H54 (cell line): ENCODE measurements at places on chromosomes 12 and 14.

- no peak for DNase-seq
Measured at GRCh38 chr14:68404652-68405183, 388.1 kb downstream of the ZFP36L1 start.

- no peak for DNase-seq
Measured at GRCh38 chr12:67669217-67669933, 20.8 kb downstream of the DYRK2 start.

DNA sequence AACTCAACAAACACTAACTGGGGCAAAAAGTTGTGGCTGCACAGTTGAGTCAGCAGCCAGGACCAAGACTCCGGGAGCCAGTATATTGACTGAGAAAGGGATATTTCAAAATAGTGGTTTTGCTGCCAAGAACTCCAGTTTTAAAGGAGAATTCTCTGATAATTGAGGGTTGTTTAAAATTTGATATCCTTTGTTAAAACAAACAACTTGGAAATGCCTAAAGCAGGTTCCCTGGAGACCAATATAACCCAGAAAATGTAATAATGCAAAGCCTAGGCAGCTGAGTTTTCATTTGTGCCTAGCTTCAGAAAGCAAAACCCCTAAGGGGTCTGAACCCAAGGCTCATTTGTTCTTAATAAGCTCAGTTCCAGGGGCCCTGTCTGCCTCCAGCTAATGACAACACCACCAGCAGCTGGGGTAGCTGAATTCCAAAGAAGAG, 311.7 kb upstream of the CCDC196 start:
- no peak for DNase-seq

DNA sequence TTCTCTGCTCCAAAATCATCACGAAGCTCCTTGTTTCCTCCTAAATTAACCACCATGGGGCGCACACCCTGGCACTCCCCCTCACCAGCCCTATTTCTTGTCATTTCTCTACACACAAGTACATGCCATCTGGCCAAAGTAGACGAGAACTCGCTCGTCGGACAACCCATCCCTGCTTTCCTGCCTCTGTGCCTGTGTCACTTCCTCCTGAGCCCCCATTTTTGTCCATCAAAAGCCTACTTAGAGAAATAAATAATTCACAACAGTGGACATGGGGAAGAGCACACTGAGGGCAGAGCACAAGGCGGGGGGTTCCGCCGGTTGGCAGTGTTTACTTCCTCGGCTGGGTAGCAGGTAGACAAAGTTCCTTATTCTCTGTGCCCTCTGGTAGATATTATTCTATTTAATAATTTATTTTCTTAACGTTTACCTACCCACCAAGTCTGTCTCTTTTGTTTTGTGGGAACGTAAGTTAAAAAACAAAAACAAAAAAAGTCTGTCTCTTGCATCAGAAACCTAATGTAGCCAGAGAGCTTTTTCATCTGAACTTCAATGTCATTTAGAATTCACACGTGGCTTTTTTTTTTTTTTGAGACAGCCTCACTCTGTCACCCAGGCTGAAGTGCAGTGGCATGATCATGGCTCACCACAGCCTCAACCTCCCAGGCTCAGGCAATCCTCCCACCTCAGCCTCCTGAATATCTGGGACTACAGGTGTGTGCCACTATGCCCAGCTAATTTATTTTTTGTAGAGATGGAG, 6.0 kb downstream of the VPS37B start:
- DNase-seq = no peak

GRCh38 chr12:92495108-92495507, 207.7 kb upstream of the PLEKHG7 start:
- DNase-seq = no peak

- DNase-seq = no peak
Measured at GRCh38 chr12:96134200-96134599, 60.0 kb upstream of the ELK3 start.

GRCh38 chr14:105064721-105065143, 498 bp downstream of the GPR132 start:
- peak; percentile 71 for DNase-seq

- no peak for DNase-seq
Measured at GRCh38 chr12:19760611-19761010, 321.3 kb downstream of the AEBP2 start.

DNA sequence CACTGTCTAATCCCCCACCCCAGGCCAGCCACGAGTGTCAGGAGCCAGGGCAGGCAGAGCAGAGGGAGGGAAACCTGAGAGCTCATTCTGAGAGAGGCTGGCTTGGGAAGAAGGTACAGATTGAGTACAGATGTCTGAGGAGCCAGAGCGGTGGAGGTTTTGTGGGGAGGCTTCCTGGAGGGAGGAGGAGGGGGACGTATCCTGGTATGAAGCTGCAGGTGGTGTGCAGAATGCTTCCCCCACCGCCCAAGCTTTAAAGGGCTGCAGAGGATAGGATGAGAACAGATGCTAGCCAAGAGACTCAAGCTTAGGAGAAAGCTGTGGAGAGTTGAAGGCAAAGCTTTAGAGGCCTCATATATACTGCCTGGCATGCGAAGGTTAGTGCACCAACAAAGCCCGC, 3.2 kb upstream of the TAMALIN start:
- DNase-seq = no peak

- DNase-seq = no peak
Measured at GRCh38 chr14:59091976-59092375, 96.5 kb upstream of the DAAM1 start.

GRCh38 chr12:66280561-66280960, 21.7 kb upstream of the HELB start:
- no peak for DNase-seq

GRCh38 chr14:81141426-81141825, 79.3 kb downstream of the GTF2A1 start:
- no peak for DNase-seq

GRCh38 chr14:99809859-99810558, 16.8 kb downstream of the EML1 start:
- no peak for DNase-seq

DNA sequence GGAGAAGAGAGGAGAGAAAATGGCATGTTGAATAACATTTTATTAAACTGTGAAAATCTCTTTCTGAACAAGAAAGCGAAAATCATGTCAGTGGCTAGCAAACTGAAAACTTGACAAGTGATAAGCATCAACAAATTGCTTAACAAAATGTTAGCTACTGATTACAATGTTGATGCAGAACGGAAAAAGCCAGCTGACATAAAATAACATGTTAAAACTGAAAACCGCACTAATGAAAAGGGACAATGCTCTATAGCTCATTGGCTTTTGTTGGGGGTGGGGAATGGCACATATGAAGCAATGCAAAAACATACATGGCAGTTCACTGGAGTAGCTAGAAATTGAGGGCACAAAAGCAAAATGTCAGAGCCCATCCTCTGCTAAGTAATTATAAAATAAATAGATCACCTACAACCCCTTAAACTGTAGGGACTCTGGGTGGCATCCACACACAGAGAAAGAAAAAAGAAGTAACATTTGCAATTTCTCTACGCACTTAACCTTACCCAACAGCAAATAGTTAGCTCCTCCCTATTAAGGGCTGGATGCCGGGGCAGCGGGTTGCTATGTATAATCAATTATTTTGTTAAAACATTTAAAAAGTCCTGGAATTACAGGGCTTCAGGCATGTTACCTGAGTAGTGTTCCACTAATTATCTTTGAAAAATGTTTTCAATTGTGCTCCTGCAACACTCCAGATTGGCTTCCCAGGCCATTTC, 129.2 kb upstream of the USP15 start:
- DNase-seq = no peak

- no peak for DNase-seq
Measured at GRCh38 chr12:91926848-91927247, 218.8 kb downstream of the BTG1 start.

DNA sequence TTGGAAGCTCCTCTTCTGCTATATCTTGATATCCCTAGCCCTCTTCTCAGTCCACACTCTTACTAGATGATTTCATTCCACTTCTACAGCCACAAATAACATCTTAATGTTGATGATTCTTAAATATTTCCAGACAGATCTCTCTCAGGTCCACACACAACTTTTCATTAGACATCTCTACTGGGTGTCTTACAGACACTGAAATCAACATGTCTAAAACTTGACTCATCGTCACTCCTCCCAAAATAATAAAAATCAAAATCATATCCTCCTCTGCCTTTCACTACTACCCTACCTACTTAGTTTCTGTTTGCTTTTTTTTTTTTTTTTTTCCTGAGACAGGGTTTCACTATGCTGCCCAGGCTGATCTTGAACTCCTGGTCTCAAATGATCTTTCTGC, 11.9 kb downstream of the PRDM4 start:
- peak; percentile 25 for DNase-seq

DNA sequence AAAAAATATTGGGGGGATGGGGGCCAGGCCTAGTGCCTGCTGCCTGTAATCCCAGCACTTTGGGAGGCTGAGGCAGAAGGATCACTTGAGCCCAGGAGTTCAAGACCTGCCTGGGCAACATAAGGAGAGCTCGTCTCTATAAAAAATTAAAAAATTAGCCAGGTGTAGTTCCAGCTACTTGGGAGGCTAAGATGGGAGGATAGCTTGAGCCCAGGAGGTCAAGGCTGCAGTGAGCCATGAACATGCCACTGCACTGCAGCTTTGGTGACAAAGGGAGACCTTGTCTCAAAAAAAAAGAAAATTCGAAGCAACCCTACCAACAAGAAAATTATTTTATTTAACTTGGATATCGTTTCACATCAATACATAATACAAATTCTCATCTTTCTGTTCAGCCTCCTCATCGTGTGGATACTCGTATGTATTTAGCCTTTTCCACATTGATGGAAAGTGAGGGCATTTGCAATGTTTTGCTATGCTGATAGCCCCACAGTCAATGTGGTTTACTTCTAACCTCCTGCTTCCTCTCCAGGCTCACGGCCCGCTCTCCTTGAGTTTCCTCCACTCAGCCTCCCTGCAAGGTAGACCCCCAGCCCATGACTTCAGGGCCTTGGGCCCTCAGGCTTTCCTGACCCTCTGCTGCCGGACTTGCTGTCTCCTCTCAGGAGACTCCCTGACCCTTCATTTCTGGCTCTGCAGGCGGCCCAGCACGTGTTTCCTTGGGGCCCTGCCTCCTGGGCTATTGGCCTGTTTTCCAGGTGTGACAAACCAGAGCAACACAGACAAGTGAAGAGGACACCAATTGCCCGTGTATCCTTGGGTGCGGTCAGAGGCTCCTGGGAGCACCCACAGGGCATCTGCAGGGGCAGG, 54.8 kb downstream of the NFKBIA start:
- DNase-seq = no peak

DNA sequence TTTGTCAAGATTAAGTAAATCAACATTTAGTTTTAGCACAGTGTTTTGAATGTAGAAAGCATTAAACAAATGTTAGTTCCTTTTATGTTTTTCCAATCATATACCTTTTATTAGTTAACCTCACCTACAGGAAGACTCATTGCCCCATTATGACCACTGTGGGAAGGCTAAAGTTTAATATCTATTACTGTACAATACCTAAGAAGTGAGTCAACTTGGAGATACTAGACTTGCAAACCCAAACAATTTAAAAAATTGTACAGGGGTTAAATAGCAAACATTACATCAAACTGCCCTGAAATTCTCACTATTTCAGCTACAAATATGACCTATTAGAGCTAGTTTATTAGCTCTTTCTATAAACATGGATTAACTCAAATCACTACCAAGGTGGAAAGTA, 8.6 kb upstream of the G2E3 start:
- no peak for DNase-seq

DNA sequence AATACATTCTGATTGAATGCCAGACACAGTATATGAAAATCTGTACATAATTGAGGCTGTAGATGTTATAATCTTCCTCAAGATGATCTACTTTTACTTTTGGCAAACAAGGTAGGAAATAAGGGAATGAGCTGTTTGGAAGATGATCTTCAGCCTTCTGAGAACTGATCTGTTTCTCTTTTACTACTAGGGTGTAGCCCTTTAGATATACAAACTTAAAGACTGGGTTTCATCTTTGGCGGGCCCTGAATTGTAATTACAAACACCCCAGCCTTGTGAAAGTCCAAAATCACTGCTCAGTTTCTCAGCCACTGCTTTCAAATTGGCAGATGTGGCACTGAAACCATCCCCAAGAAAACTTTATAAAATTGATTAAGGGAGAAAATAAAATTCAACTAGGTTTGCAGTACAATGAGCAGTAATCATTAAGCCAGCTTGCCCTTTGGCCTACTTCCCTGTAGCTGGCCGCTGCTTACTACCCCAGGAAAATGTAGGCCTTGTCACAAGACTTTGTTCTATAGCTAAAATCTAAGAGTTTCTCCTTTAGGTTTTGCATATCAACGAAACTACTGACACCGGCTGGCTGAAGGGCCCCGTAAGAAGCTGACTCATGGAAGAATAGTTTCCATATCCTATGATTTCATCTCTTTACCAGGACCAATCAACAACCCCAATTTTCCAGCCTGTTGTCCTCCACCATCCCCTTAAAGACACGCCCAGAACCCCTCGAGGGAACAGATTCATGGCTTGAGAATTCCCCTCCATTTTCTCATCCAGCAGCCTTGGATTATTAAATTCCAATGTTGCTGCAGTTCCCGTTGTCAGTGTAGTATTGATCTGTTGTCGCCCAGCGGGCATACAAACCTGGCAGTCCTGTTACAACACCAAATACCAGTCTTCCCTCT, 210.8 kb downstream of the PCNX1 start:
- peak; percentile 30 for DNase-seq

DNA sequence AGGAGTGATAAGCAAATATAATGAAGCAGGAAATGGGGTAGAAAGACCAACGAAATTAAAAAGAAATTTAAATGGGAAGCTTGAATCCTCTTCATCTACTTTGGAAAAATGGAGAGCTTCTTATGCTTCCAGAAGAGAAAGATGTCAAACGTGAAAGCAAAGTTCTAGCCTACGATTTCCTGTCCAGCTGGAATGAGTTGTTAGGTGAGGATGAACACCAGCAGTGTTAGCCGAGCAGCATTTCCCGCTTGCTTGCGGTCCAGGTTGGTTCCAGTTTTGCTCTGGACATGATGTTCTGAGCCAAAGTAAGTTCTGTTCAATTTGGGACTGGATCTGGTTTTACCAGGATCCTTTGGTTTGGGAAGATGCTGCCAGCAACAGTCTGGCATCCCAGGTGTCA, 78.9 kb downstream of the DACT1 start:
- DNase-seq = no peak

DNA sequence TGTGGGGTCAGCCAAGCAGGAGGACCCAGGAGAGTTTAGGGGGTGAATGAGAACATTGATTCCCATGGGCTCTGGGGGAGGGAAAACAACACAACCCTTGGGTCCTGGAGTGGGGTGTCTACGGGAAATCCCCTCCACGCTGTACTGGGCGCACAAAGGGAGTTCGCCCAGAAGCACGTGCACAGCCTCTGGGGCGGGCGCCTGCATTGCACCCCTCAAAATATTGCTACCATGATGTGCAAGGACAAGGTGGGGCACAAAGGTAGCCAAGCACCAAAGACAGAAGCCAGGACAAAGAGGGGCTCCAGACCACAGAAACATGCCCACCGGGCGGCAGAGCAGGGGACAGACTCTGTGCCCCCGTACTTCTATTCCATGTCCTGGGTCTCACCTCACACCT, 74.9 kb upstream of the EIF5 start:
- DNase-seq = no peak

DNA sequence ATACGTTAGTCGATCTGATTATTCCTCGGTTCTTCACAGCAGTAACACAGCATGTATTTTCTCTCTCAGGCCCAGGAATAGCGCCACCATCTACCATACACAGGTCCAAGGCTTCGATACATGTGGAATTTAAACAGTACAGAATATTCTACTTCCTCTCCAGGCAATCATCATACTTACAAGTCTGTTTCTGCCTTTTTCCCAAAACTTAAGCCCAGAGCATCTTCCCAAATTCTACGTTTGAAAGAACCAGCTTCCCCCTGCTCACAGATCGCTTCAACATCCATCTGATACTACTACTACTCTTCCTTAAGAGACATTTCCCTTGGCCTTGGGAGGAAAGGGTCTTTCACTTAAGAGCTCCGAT, 626 bp downstream of the TXNDC16 start:
- no peak for DNase-seq

GRCh38 chr12:64701283-64701682, 57.9 kb downstream of the GNS start:
- no peak for DNase-seq
